ENCODE measurements at places on chromosomes 5 and 9.

- DNase-seq = no peak
These were observed 422.7 kb downstream of the TLE1 start for GRCh38 chr9:81266674-81267073.

DNA sequence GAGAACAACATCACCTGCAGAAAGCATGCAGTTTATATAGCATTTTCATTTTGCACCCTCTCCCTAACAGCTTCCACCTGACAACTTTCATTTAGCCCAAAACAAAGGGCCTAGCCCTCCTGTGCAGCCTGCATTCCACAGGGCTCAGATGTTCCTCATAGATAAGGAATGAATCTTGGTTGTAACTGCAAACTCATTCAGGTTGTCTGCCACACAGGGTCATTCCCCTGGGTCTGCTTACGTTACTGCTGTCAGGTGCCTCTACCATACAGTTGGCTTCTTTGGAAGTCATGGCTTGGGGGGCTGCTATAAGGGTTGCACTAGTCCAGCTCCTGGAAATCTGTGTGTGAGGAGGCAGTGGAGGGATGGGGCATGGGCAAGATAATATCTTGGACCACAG lies 2.7 kb upstream of the DCP2 start:
- no peak for DNase-seq

GRCh38 chr9:109904666-109905065 lies 124.7 kb downstream of the PALM2AKAP2 start:
- no peak for DNase-seq

GRCh38 chr9:129875181-129875611 lies 39.9 kb downstream of the USP20 start:
- DNase-seq = no peak

GRCh38 chr9:124437086-124437485 lies 13.2 kb upstream of the ADGRD2 start:
- no peak for DNase-seq

Data from activated T-helper 1 cell treated with Interleukin-2 at 50 U/mL for 16 hours (primary cell).